ENCODE measurements at places on chromosomes 1 and 21.

DNA sequence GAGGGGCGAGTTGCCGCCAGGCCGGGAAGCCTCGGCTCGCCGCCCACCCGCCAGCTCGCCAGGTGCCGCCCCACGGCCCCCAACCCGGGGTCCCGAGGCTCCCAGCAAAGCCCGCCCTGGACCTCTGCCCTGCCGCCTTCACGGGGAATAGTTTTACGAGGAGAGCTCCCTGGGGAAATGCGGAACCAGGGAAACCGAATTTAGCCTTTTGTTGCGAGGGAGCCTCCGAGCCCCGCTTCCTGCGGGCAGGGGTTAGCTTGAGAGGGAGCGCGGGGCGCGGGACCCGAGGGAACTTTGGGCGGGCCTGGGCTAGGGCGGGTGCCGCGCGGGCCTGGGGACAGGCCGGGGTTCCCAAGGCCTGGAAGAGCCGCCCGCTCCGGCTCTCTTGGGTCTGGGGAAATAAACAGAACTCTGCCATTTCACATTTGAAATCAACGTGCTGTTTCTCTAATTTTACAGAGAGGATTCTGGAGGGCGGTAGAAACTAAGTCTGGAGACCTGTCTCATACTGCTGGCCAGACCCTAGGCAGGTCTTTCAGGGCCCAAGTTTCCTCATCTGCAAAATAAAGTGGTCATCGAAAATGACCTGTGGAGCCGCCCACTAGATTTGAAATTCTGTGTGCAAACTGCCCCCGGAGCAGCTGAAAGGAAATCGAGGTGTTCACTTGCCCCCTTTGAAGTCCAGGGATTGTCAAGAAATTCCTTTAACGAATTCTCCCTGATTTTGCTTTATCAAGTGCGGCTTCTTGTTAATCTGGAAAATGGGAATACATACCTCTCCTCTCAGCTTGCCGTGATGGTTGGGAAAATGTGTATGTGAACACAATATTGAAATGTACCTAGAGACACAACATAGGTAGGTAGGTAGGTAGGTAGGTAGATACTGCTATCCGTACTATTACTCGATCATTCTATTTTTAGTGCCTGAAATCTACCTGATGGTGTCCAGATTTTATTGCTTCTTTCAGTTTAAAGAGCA lies 749 bp upstream of the GLUL start:
- no peak for DNase-seq

DNA sequence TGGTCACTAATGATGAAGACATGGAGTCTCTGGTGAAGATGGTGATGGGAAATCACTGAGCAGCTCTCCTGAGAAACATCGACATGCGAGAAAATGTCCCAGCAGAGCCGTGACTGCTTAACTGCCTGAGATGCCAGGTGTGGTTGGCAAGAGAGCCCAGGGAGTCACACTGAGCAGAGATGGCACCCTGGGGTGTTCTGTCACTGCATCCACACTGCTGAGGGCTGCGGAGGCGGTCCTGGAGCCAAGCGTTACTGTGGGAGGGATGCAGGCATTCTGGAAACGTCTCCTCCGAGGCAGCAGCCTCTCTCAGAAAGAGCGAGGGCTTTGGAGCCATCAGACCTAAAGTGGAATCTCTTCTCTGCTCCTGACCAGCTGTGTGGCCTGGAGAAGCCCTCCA lies 57.2 kb downstream of the EPHB2 start:
- no peak for DNase-seq

DNA sequence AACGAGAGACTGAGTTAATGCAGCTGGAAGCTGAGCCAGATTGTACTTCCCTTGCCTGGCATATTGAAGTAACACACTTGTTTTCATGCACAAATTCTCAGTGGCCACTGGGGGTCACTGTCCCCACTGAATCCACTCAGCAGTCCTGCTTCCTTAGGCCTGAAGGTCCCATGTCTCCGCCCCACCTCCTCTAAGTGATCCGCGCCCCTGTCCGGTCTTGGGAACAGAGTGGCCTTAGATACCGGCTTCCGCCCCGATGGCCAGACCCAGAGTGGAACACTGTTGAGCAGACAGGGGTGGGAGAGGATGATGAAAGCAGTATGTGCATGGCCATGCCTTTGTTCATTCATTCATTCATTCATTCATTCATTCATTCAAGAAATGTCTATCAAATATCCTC lies 34.8 kb downstream of the CHAF1B start:
- DNase-seq: peak; percentile 11

DNA sequence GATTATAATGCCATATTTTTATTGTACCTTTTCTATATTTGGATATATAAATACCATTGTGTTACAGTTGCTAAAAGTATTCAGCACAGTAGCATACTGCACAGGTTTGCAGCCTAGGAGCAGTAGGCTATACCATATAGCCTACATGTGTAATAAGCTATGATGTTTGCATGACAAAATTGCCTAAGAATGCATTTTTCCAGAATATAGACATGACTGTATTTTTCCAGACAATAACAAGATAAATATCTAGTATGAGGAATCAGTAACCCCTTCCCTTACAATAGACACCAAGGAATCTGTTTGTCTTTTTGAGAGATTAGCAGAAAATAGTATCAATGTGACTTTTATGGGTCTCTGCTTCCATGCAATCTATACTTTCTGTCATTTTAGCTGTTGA lies 228.6 kb downstream of the GRIK1 start:
- no peak for DNase-seq

DNA sequence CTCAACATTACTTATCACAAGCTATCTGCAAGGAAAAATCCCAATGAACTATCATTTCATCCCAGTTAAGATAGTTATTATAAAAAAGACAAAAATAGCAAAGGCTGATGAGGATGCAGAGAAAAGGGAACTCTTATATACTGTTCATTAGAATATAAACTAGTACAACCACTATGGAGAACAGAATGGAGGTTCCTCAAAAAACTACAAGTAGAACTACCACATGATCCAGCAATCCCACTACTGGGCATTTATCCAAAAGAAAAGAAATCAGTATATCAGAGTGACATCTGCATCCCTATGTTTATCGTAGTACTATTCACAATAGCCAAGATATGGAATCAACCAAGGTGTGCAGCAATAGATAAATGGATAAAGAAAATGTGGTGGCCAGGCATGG lies 4.9 kb upstream of the C1orf185 start:
- no peak for DNase-seq

- no peak for DNase-seq
Observed at GRCh38 chr1:21926814-21927532, 10.1 kb downstream of the HSPG2 start.

GRCh38 chr1:115073298-115074087 lies 15.8 kb downstream of the TSPAN2 start:
- no peak for DNase-seq

- no peak for DNase-seq
Observed at GRCh38 chr1:93353286-93353685, 7.6 kb downstream of the DR1 start.

DNA sequence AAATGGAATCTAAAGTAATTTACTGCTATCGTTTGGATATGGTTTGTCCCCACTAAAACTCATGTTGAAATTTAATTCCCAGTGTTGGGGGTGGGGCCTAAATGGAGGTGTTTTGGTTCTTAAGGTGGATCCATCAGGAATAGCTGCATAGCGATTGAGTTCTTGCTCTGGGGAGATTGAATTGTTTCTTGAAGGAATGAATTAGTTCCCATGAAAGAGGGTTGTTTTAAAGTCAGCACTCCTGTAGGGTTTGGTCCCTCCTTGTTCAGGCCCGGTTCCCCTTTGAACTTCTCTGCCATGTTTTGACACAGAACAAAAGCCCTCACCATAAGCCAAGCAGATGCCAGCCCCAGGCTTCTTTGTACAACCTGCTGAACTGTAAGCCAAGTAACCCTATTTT lies 170.9 kb downstream of the COL11A1 start:
- no peak for DNase-seq

- no peak for DNase-seq
Observed at GRCh38 chr21:28100366-28100765, 892.3 kb downstream of the LTN1 start.

GRCh38 chr1:202171292-202172014 lies 11.1 kb upstream of the PTPN7 start:
- no peak for DNase-seq

GRCh38 chr1:193141804-193142203 lies 20.0 kb downstream of the CDC73 start:
- DNase-seq: no peak

DNA sequence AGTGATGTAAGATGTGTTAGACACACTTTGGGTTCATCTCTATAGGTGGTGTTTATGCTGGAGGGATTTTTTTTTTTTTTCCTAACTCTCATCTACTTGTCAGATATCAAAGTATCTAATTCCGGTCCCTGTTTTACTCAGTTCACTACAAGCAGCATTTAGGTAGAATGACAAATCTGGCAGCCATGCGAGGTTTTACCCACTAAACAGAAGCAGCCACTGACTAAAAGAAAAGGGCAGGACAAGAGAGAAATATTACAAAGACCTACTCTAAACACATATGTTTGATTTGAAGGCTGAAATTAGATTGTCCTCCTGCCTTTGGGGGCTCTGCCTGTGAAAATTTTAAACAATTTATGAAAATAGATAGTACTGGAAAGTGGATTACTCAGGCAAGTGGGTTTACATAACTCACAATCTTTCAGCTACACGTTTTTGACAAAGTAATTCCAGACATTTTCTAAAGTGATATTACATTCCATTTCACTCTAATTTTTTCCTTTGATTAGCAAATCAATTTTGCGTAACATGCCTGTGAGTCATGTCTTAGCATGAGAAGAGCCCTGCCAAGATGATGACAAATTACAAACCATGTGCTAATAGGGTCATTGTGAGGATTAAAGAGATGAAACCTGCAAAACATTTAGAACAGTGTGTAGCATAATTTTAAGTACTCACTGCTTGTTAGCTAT lies 172.6 kb downstream of the PLA2G4A start:
- no peak for DNase-seq

- DNase-seq: no peak
Observed at GRCh38 chr21:32888971-32889370, 117.4 kb upstream of the PAXBP1 start.

DNA sequence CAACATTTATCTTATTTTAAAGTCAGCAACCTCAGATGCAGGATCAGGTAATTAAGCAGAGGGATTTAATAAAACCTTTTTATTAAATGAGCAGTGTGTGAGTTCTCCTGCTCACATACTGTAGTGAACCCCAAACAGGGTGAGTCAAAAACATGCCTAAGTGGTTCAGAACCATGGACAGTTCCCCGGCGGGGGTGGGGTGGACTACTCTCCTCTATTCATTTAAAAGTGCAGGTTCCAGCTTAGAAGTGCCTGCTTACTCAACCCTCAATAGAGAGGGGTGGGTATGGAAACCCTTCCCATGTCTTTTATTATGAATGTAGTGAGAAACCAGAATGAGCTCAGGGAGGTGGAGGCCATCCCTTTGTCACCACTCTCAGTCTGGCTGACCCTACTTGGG lies 397.9 kb downstream of the HHAT start:
- DNase-seq: peak; percentile 2

DNA sequence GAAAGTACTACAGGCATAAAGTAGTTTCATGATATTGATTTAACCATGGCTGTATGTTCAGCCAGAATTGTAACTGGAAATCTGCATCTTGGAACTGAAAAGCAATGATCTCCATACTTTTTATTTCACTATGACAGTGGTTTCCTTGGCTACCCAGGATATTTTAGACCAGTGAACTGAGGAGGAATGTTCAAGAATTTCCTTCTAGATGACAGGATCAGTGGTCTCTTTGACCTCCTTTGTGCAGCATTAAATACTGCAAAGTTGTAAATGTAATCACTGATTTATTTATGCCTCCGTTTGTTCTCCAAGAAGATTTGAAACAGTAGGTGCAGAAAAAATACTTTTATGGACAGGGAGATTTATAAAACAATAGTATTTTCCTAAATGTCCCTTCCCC lies 39.5 kb downstream of the VPS13D start:
- DNase-seq: no peak

- DNase-seq: no peak
Observed at GRCh38 chr1:182135946-182136345, 74.4 kb upstream of the ZNF648 start.

DNA sequence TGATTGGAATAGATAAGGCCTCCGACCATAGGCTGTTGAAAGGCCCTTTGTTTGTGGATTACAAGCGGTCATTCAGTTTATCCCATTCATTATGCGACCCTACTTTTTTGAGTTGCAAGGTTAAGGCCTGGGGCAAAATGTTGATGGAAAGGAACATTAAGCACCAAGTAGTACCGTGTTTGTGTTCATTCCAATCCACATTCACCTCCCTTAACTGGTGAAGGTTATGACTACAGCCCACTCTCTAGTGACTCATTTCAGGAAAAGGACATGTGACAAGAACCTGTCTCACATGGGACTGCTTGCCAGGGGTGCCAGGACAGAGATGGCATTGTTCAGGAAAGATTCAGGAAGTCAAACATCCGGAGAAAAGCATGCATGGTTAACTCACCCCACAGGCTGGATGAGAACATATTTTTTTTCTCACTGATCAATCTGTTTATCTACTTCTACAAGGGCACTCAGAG lies 81.6 kb downstream of the CD58 start:
- no peak for DNase-seq

DNA sequence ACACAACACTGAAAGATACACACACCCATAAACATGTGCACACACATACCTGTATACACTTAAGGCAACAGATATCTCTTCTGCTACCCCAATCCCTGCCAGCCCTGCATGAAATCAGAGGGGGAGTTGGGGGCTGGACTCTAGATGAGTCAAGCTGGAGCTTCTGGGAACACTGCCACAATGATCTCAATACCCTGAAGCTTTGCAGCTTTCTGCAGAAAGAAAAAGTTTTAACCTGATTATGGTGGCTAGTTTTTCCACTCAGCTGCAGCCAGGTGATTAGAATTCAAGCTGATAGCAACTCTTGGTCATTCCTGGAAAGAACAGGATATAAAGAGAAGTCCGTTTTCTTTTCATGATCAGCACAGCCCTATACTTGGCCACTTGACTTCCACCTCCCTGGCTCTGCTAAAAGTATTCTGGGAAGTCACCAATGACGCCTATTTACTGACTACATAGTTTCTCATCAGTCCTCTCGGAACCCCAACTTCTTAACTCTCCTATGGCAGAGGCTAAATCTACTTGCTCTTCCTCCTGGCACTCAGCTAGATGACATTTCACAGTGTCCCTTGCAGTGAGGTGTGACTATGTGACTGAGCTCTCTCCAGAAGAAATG lies 20.7 kb upstream of the DNASE2B start:
- no peak for DNase-seq

GRCh38 chr1:64327119-64327518 lies 123.7 kb downstream of the UBE2U start:
- DNase-seq: no peak

DNA sequence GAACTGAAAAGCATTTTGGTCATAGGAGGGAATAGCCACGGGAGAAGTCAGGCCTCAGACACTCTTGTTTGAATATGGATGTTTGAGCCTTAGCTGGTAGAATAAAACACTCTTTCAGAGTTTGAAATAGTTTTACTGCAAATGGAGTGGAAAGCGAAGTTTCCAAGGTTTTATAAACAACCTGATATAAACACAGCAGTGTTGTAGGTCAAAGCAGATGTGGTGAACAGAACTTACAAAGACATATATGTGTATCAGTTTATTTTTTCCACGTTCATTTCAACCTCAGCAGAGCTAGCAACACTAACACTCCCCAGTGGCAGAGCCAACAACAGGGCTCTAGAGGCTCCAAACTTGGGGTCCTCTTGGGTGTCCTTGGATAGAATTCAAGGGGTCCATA lies 89.9 kb downstream of the WLS start:
- DNase-seq: no peak

GRCh38 chr1:109863667-109864046 lies 47.0 kb upstream of the CSF1 start:
- no peak for DNase-seq

- no peak for DNase-seq
Observed at GRCh38 chr21:15893902-15894301, 164.1 kb downstream of the USP25 start.
